ENCODE measurements at places on chromosomes 3 and 15.

DNA sequence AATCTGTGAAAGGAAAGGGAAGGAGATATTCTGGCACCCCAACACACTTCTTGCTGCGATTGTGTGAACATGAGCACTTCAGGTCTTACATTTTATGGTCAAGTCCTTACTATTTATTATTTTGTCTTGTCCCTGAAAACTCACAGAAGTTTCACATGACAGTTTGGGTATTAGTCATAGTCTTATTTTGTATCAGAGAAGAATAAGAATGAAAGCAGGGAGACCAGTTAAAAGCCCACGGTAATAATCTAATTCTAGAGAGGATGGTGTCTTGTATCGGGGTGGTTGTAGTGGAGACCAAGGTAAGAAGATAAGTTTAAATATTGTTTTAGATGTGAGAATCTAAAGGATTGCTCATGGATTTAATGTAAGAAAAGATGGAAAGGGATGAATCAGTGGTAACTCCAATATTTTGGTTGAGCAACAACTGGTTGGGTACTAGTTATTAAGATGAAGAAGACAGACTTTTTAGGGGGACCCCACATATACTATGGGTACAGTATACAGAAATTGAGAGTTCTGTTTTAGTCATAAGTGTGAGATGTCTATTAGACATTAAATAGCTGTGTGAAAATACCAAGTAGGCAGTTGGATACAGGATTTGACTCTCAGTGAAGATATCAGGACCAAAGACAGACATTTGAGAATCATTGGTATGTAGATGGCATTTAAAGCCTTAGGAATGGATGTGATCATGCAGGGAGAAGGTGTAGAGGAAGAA, 227.6 kb downstream of the MFSD1 start:
- DNase-seq = no peak

GRCh38 chr3:187623285-187623814, 46.8 kb downstream of the SST start:
- no peak for DNase-seq

GRCh38 chr3:20574746-20575145, 388.7 kb upstream of the SGO1 start:
- peak; percentile 51 for DNase-seq

DNA sequence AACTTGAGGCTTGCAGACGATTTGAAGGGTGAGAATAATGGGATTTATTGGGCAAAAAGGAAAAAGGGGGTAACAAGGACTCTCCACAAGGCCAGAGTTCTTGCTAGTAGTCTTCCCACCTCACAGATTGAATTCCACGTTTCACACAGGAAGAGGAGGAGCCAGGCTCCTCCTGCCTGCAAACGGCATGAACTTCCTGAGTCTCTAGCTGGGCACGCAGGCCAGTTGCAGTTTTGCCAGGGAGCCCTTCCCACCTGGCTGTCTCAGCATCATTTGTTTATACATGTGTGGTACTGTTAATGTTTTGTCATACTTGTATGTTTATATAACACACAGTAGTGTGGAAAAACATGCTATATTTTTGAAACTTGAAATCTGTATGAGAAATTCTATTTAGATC, 155.0 kb downstream of the NLGN1 start:
- no peak for DNase-seq

DNA sequence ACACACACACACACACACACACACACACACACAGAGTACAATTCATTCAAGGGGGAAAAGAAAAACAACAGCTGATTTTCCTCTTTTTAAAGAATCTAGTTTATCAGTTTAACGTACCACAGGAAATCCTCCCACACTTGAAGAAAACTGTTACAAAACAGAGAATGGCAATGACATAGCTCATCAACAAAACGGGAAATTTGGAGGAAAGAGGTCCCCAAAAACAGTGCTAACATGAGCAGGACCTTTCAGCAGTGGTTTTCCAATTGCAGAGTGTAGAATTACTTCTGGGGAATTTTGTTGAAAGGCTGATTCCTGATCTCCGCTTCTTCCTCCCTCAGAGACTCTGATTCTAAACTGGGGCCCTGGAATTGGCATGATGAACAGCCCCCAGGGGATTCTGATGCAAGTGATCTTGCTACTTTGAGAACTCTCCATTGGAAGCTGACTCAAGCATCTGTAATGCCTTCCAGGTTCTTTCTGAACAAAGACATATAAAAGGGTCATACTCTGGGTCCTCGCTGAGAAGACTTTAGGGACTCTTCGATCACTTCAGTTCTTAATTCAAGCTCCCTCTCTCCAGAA, 442.6 kb upstream of the PROK2 start:
- DNase-seq = no peak

DNA sequence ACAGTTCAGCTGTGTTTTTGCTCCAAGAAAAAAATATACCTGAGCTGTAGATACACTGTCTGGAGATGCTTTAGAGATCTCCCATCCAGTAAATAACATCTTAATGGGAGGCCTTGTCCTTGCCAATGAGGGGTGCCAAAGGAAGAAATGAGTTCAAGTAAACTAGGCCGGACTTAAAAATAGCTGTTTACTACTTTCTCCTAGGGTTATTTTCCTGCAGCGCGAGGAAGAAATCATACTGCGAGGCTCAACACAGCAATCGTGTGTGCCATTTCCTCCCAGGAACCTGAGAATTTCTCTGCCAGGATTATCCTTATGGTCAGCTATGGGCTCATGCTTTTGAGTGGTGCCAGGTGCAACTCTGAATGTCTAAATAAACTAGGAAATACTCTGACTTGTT, 71.9 kb downstream of the CMTM8 start:
- DNase-seq = no peak

GRCh38 chr3:184597829-184598573, 36.4 kb downstream of the EPHB3 start:
- no peak for DNase-seq

DNA sequence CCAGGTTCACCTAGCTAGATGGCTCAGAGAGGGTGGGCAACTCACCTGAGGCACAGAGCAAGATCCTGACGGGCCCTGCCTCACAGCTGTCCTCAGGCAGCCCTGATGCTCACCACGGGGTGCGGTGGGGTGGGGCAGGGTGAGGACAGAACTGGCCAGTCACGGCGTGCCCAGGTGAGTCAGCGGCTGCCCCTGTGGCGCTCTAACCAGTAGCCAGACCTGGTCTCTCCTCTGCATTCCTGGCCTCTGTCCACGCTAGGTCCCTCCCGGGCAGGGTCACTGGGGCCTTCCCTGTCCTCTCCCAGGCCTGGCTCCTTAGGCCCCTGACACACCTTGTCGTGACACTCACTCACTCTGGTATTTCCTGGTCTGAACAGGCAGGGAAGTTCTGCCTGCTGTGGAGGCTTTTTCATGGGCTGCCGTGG, 901 bp downstream of the ALS2CL start:
- DNase-seq = peak; percentile 86

- no peak for DNase-seq
These were observed 67.6 kb downstream of the NR1D2 start for GRCh38 chr3:24012589-24013269.

DNA sequence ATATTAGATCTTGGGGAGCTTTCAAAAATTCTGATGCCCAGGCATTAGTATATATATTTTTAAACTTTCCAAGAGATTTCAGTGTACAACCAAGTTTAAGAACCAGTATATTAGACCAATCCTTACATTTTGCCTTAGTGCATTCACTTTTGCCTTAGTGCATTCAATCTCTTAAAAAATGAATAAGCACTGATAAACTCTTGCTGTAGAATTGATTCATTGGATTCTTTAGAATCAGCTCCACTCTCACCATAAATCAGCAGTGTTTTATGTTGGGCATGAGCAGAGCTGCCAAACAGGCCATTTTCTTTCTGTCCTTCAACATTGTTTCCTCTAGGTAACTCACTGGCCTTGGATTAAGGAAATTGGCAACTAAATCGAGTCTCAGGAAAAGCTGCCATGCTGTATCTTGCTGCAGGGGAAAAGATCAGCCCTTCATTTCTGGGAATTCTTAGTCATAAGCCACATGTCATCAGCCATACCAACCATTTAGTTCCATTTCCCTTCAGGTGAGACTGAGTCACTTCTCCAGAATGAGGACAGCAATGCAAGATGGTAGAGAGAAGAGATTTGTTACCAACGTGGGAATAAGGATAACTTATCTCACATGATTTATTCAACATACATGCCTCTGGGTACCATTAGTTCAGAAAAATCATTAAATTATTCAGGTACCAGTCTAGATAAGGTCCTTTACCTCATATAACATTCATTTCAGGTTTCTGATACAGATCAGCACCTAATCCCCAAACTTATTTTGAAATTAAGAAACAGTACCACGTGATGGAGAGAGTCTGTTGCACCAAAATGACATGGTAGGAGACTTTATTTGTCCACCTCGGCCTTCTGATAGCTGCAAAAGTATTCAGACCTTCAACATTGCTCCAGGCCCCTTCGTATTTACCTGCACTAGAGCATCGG, 192.5 kb downstream of the P3H2 start:
- peak; percentile 53 for DNase-seq

DNA sequence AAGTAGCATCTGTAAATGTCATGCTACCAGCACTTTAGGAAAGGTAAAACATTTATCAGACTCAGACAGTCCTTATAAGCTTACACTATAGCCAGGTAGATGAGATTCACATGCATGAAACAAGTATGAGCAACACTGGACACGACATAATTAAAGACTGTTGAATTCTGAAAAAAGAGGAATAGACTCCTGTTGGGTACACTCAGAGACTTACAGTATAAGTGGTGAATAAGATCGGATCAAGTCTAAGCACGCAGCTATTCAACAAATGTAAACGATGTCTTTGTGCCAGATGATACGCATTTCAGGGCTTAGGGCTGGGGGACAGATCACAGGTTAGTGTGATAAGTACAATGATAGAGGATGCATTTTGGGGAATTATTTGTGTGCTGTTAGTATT, 43.2 kb upstream of the SPPL2A start:
- DNase-seq = no peak

DNA sequence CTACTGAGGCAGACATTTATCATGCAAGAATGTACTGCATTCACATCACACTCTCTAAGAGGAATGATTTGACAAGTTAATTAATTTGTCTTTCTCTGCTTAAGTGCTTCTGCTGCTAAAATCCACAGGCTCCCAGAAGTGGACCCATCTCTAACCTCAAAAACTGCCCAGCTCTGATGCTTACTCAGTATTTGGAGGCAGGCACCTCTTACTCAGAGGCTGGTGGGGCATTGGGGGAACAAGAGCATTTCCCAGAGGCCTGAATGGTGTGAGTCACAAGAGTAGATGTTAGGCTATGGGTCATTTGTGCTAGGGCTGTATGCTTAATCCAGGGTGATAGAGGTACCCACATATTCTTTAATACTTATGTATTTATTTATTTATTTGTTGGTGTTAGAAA, 34.4 kb upstream of the HCN4 start:
- no peak for DNase-seq

GRCh38 chr15:80251428-80252120, 439 bp downstream of the CTXND1 start:
- DNase-seq = no peak

DNA sequence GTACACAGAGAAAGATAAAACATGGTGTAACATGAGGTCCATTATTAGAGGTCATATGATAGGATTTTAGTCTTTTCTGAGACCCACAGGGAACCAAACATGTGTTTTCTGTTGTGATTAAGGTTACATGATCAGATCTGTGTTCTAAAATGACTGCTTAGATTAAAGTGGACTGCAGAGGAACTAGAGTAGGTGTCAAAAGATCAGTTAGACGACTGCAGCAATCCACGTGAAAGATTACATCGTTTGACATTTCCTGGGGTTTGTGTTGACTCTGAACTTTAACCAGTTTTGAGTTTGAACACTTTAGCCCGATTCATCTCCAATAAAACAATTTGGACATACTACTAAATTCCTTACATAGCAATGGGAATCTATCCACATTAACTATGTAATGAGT, 5.1 kb downstream of the MIX23 start:
- no peak for DNase-seq

GRCh38 chr15:66923438-66923881, 141.9 kb upstream of the SMAD3 start:
- DNase-seq = peak; percentile 15

- DNase-seq = no peak
These were observed 174.4 kb upstream of the LPP start for GRCh38 chr3:187979564-187979963.

- DNase-seq = no peak
These were observed 372.1 kb downstream of the NR2F2 start for GRCh38 chr15:96702589-96702988.

- DNase-seq = no peak
These were observed 38.0 kb upstream of the XCR1 start for GRCh38 chr3:46065294-46065705.

- DNase-seq = peak; percentile 29
These were observed 19.1 kb downstream of the TTC21A start for GRCh38 chr3:39126532-39127071.

- peak; percentile 99 for DNase-seq
These were observed 85.6 kb downstream of the NEDD4 start for GRCh38 chr15:55907797-55908196.

- no peak for DNase-seq
These were observed 286.1 kb upstream of the CTNNB1 start for GRCh38 chr3:40913192-40913591.

Data from RCC 7860 (cell line).